ENCODE measurements at places on chromosomes 1 and 21.

DNA sequence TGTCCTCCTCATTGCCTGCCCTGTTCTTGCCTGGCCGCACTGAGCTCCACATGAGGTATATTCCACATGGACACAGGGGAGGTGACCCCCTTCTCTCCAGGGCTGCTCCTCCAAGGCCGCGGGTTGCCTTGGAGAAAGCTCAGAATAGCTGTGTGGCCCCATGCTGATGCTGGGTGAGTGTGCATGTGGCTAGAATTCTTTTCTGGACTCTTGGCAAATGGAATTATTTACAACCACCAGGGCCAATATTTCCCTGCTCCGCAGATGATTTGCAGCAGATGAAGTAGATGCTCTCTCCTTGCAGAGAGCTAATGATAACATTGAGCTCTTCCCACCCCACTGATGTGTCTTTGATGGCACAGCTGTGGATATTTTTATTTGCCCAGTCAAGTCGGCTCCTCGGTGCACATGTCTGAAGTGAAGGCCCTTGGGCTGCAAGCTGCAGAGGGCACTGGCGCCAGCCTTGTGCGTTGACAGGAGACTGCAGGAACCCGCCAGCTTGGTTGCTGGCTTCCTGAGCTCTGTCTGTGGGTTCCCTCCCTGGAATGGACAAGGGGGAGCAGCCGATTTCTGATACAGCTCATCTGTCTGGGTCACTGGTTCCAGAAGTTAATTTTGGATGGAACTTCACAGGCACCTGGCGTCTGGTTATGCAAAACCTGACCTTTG lies 404.7 kb upstream of the VAMP3 start:
- DNase-seq, result no peak

DNA sequence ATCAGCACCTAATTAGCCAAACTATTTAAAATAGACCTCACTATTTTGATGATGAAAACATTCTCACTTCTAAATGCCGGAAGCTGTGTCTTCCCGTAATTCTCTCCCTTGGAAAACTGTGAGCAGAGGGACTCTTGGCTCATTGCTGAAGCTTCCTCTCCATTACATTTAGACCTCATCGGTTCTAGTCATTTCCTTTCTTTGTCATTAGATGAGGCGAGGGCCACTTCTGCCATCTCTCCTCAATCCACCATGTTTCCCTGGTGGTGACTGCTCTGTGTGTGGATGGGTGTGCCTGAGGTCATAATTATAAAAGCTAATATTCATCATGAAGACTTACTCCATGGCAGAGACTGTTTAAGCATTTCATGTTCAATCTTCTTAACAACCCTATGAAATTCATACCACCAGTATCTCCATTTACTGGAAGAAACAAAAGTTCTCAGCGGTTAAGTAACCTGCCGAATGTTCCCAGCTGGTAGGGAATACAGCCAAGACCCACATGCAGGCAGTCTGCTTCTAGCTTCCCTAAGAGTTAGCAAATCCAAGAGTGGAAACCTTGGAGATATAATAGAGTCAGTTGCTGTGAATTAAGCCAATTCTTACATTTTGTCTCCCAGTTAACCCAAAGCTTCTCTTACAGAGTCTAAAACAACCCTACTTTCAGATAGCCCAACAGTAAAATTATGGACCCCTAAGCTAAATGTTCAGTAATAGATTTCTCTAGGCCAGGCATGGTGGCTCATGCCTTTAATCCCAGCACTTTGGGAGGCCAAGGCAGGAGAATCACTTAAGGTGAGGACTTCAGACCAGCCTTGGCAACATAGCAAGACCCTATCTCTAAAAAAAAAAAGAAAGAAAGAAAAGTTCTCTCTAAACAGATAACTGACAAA lies 156.2 kb downstream of the ZBTB18 start:
- DNase-seq, result no peak

DNA sequence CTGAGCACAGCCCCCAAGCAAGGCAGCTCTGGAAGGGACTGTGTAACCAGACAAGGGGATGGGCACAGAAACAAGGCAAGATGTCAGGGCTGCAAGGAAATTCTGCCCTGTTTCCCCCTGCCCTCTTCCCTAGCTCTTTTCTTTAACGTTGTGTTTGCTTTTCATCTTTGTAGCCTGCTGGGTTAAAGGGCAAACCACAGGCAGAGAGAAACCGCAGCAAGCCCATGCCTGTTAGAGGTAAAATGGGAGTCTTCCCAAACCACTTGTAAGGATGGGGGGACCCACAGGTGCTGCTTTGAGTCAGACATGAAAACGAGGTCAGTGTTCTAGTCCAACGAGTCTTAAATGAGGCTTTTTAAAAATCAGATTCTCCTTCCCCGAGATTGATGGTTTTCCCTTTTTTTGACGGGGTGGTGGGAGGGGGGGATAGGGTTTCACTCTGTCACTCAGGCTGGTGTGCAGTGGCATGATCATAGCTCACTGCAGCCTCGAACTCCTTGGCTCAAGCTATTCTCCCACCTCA lies 13.3 kb downstream of the TGFBR3 start:
- no peak for DNase-seq

GRCh38 chr1:26156285-26157038 lies 2.4 kb upstream of the FAM110D start:
- peak; percentile 41 for DNase-seq

DNA sequence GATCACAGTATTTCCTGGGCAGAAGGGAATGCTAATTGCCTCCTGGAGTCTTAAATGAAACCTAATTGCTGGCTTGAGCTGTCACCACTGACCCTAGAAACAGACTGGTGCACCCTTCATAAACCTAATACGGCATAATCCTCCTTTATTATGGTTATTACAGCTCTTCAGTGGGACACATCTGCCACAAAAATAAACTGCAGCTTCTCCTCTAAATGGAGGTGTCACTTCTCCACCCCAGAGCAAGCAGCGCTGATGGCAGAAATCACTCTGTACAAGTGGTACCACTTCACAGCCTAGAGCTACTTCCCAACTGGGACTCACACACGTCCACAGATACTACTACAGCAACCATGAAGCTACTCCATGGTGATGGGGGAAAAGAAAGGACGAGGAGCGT lies 11.1 kb downstream of the PTPN14 start:
- no peak for DNase-seq

GRCh38 chr21:39155578-39155977 lies 27.7 kb downstream of the PSMG1 start:
- DNase-seq, result no peak

- DNase-seq, result no peak
Observed at GRCh38 chr1:49102752-49103151, 326.1 kb upstream of the BEND5 start.

GRCh38 chr1:21184276-21184675 lies 7.6 kb upstream of the EIF4G3 start:
- DNase-seq, result no peak

DNA sequence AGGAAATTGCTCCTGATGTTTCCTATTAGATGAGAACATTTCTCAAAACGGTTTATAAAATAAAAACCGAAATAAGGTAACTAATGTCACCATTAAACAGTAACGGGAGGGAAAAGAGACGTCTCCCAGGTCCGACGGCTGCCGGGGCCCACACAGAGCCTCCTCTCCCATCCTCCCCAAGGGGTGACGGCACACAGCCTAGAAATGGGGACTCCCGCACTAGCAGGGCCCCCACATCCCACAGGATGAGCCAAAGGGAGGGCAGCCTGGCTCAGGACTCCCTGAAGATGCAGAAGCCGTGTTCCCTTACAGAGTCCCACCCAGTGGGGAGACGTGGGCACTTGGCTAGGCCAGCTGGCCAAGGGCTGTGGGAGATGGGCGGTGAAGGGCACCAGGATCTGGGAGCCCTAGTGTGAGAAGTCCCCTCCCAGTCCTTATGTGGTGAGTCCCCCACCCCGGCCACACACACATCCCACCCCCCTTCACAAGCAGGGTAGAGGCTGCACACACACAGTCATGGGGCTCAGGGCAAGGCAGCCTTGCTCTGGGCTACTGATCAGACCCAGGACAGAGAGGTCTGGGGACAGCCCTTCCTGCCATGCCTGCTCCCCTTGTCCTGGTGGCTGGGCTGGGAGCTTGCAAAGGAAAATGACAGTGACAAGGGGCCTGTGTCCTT lies 3.3 kb downstream of the KRTAP10-3 start:
- DNase-seq, result no peak

DNA sequence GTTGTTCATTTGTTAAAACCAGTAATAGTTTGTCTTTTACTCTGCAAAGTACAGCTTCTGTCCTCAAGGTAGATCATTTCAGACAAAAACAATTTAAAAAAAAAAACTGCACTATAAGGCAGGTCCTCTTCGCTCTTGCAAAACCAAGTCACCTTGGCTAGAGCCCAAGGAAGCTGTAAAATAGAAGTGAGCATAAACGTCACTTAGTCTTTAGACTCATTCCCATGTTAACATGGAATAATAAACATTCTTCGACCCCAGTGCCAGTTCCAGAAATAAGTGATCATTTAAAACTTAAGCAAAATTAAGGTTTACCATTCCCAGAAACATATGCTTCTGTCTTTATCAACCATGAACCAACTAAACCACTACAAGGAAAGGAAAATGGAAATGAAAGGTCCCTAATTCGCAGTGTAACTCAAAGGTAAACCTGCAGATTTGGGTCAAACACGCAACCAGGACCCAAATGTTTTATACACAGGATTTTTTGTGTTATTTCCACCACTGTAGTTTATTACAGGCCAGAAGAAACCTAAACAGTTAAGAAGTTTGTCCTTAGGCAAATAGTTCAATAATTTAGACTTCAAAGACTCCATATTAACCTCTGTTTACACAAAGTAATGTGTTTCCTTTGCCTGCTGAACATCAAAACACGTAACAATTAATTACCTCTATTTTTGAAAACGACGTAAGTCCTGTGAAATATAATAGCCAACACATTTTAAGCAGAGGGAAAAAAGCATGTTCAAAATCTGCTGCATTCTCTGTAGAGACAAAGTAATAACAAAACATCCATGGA lies 54.6 kb downstream of the TGFBR3 start:
- no peak for DNase-seq

- no peak for DNase-seq
Observed at GRCh38 chr1:17732475-17732874, 22.7 kb upstream of the ACTL8 start.

GRCh38 chr1:100476735-100477290 lies 61.1 kb upstream of the GPR88 start:
- no peak for DNase-seq

GRCh38 chr1:15501208-15502032 lies 22.6 kb downstream of the CASP9 start:
- peak; percentile 55 for DNase-seq

DNA sequence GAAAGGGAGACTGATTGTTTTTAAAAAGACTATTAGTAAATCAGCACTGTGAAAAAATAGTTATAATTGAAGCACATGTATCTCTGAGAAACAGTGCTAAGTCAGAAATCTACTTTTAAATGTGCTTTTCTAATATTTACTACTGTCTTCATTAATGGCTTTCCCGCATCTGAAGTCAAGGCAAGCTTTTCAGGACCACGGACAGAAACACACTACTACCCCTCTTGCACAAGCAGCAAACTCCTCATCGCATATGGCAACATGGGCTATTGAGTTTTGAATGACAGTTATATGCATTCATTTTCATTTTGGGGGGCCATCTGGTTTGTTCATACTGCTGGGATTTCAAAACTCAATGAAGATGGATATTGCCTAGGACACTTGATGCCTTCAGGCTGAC lies 433.4 kb upstream of the CAMK1G start:
- peak; percentile 41 for DNase-seq

- no peak for DNase-seq
Observed at GRCh38 chr1:158149175-158149574, 31.5 kb upstream of the CD1D start.

GRCh38 chr1:44078104-44078503 lies 40.5 kb upstream of the KLF17 start:
- no peak for DNase-seq

DNA sequence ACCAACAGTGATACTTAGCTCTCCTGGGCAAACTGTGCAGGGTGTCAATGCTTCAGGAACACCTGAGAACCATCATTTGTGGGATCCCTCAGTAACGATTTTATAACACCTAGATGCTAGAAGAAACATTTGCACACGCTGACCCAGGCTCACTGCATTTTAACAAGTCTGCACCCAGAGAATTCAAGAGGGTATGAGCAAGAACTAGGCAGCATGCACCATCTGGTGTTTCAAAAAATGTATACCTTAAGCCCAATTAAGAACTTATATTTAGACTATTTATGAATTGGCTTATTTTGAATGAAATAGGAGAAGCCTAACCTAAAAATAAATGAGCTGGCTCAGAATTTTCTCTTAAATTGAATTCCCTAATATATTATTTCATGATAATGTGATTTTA lies 400.5 kb downstream of the GPATCH2 start:
- no peak for DNase-seq

- DNase-seq, result peak; percentile 65
Observed at GRCh38 chr1:23657659-23658275, 33.8 kb upstream of the RPL11 start.

GRCh38 chr1:155646307-155646706 lies 36.3 kb downstream of the MSTO1 start:
- no peak for DNase-seq

DNA sequence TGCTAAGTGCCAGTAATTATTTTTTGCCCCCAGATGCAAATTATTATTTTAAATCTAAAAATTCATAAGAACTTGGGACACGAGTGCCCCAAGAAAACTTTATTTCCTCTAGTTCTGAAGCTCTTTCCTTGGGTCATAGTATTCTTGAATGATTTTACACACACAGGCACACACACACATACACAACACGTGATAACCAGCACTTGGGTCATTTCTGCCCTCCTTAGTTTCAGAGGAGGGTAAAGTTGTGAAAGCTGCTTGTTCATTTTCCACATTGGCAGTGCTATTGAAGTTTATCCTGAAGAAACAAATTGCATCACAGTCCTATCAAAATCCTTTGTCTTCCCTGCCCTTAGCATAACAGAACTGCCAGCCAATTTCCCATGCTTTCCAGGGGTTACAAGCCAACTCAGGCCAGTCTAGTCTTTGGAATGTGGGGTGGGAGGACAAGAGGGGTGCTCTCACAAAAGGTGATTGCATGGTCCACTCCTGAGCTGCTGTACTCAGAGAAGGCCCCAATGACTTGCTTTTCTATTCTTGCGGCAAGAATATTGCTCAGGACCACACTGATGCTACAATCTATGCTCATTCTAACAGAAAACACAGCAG lies 98.5 kb upstream of the POGK start:
- DNase-seq, result no peak

DNA sequence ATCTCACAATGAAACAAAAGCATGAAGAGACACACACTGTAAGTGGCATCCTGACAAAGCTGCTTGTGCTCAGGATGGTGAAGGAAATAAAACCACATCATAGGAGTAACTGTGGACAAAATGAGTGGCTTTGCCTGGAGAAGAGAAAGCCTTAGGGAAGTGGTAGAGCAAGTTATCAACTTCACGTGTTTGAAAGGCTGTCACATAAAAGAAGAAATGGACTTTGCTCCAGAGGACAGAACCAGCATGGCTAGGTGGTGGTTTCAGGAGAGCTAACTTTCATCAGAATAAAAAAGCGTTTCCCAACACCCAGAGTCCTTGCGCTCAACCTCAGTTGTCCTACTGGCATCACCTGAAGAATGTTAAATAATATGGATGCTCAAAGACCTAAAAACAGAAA lies 139.9 kb downstream of the SETD4 start:
- no peak for DNase-seq

- no peak for DNase-seq
Observed at GRCh38 chr1:247679639-247680038, at the start of gene OR13G1. Gene OR13G1 (minus strand): TSS chr1:247679739. CDS start chr1:247673041, 6,698 bp downstream.

- DNase-seq, result peak; percentile 59
Observed at GRCh38 chr1:237901299-237901934, 10.7 kb upstream of the ZP4 start.

GRCh38 chr1:23004112-23004511 lies 11.5 kb downstream of the TEX46 start:
- no peak for DNase-seq
